ENCODE measurements at places on chromosomes 4 and X.

GRCh38 chr4:140666889-140667614, 89.1 kb downstream of the TBC1D9 start:
- no peak overlapping the region for H3K4me3 ChIP-seq
- H3K27ac ChIP-seq = no peak overlapping the region
- H3K36me3 ChIP-seq = no peaks in the 10 kb centered on the region
- H3K27me3 ChIP-seq = no peaks in the 10 kb centered on the region
- H3K4me1 ChIP-seq = no peaks in the 10 kb centered on the region

DNA sequence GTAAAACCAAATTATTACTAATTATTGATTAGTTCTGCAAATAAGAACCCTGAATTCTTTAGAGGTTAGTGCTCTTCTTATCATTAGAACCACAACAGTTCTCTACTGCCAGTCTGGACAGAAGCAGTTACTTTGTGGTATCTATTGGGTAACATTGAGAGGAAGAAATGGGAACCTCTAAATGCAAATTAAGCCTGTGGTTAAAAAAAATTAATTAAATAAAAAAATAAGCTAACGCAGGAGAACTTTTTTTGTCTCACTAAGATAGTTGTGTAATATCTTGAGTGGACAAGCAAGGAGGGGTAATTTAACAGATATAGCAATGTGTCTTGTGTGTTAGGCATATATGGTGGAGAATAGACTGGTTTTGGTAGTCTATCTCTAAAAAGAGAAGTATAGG, 32.9 kb upstream of the TET2 start:
- no peak for ATAC-seq
- no peaks in the 10 kb centered on the region for H3K36me3 ChIP-seq
- no peaks in the 10 kb centered on the region for H3K27me3 ChIP-seq
- no peaks in the 10 kb centered on the region for H3K4me1 ChIP-seq
- no peak overlapping the region for H3K4me3 ChIP-seq

- H3K27me3 ChIP-seq = no peaks in the 10 kb centered on the region
- no peaks in the 10 kb centered on the region for H3K36me3 ChIP-seq
- H3K4me3 ChIP-seq = no peak overlapping the region
- H3K4me1 ChIP-seq = no peaks in the 10 kb centered on the region
- ATAC-seq = peak; percentile 25
Measured at GRCh38 chr4:179663641-179664429, 2221.6 kb upstream of the AGA start.

- no peak for ATAC-seq
- H3K27me3 ChIP-seq = no peaks in the 10 kb centered on the region
- no peaks in the 10 kb centered on the region for H3K36me3 ChIP-seq
- H3K4me1 ChIP-seq = no peaks in the 10 kb centered on the region
- H3K4me3 ChIP-seq = no peak overlapping the region
- H3K27ac ChIP-seq = no peak overlapping the region
Measured at GRCh38 chrX:18026166-18026565, 165.1 kb upstream of the RAI2 start.

DNA sequence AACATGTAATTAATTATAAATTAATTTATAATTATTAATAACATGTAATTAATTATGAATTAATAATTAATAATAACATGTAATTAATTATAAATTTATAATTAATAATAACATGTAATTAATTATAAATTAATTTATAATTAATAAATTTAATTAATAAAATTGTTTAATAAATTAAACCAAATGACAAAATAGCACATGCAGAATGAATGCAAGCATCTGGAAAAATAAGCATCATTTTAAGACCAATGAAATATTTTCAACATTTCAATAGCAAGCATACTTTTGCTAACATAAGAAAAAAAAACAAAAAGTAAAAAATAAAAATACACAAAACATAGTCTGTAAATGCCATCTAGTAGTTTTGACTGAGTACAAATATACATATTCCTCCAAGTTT, 21.8 kb downstream of the GYPE start:
- no peak overlapping the region for H3K4me3 ChIP-seq
- H3K36me3 ChIP-seq = no peaks in the 10 kb centered on the region
- H3K27me3 ChIP-seq = no peaks in the 10 kb centered on the region
- no peaks in the 10 kb centered on the region for H3K4me1 ChIP-seq
- no peak overlapping the region for H3K27ac ChIP-seq

- H3K4me3 ChIP-seq = no peak overlapping the region
- no peak for ATAC-seq
- no peaks in the 10 kb centered on the region for H3K4me1 ChIP-seq
- H3K36me3 ChIP-seq = no peaks in the 10 kb centered on the region
- H3K27ac ChIP-seq = no peak overlapping the region
Measured at GRCh38 chr4:113832803-113833202, 71.3 kb upstream of the CAMK2D start.

DNA sequence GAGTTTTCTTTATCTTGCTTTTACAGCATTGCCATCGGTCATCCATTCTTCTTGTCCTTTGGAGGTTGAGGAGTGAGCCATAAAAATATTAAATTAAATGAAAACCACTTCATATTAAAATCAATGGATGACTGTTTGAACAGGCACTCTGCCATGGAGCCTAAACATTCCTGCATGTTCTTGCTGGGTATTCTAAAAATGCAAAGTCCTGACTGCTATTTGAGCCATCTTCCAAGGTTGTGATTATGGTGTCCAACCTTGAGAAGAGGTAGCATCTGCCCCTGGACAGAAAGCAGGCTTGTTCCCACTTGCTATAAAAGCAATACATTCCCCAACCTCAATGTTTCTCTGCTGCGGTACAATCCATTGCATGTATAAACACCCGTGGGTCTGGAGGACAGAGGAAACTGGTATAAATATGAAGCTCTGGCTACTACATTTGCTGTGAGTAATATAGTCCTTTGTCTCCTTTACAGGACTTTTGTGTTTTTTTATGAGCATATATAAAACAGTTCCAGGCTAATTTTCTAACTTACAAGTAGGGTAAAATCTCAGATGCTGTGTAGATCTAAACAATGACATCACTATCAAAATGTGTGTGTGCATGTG, 70.9 kb upstream of the FAT4 start:
- no peaks in the 10 kb centered on the region for H3K36me3 ChIP-seq
- no peak overlapping the region for H3K27ac ChIP-seq
- H3K4me3 ChIP-seq = no peak overlapping the region
- H3K4me1 ChIP-seq = no peaks in the 10 kb centered on the region
- no peak for ATAC-seq

DNA sequence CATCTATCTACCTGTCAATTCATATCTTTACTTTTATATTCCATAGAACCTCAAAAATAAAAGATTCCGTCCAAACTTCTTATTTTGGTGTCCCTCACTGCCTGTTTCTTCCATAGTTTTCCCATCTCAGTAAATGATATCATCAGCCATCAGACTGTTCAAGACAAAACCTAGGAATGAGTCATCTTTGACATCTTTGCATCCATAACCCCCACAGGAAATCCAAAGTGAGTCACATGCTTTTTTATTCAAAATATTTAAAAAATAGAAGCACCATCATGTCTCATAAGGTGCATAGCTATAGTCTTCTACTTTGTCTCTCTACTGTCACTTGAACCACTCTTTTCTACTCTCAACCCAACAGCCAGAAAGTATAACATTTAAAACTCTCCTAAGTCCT, 29.9 kb upstream of the CXXC4 start:
- no peak for ATAC-seq
- no peaks in the 10 kb centered on the region for H3K4me1 ChIP-seq
- H3K4me3 ChIP-seq = no peak overlapping the region
- no peaks in the 10 kb centered on the region for H3K27me3 ChIP-seq

DNA sequence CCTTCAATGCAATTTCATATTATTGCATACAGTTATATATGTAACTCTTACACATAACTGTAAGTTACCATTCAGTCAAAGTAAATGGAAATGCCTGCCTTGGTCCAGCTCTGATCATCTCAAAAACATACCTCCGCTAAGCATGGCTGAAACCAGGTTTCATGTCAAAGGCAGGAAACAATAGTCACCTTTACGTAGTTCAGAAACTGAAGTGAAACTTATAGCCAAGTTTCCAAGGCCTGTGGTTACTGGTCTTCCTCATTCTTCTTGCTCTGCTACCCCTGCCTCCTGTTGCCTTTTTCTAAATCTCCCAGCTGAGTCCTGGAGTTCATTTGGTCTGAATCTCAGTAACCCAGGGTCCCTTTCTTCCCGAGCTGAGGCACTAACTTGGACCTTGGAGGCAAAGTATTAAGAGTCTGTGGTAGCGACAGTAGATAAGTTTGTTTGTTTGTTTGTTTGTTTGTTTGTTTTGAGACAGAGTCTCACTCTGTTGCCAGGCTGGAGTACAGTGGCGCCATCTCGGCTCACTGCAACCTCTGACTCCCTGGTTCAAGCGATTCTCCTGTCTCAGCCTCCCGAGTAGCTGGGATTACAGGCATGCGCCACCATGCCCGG, 30.8 kb downstream of the DAPP1 start:
- no peak for ATAC-seq
- H3K36me3 ChIP-seq = no peaks in the 10 kb centered on the region
- no peak overlapping the region for H3K27ac ChIP-seq
- H3K4me1 ChIP-seq = no peaks in the 10 kb centered on the region
- no peaks in the 10 kb centered on the region for H3K27me3 ChIP-seq

DNA sequence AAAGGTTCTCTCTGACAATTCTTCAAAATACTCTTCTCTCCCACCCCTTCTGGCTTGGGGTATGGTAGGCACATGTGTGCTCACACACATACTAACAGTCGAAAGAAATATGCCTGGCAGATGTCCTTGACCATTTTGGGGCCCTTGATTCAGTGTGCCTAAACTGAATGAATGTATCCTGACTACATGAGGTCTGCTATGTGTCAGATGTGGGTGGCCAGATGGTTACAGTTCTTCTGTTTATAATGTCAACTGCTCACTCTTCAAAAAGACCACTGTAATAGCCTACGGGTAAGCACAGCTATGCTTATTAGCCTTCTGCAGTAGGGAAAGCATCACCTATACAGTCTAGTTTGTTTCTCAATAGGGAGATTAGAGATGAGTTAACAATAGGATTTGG, 63.7 kb upstream of the VEGFC start:
- H3K36me3 ChIP-seq = no peaks in the 10 kb centered on the region
- ATAC-seq = no peak
- H3K27me3 ChIP-seq = no peaks in the 10 kb centered on the region
- H3K4me1 ChIP-seq = no peaks in the 10 kb centered on the region

DNA sequence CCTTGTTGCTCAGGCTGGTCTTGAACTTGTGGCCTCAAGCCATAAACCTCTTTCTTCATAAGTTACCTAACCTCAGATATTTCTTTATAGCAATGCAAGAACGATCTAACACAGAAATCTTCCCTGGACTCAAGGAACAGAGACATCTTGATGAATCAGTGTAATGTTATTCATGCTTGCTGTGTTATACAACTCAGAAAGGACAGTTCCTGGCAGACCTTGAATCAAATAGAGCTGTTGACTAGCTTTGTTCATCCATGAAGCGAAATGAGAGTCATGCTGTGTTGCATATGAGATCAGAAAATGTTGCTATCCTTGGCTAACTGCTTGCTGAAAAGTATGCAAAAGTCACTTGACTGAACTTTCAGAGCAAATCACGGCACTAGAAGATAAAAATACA, 72.6 kb upstream of the ARHGAP24 start:
- H3K36me3 ChIP-seq = no peaks in the 10 kb centered on the region
- H3K4me1 ChIP-seq = no peaks in the 10 kb centered on the region
- H3K27me3 ChIP-seq = no peaks in the 10 kb centered on the region

DNA sequence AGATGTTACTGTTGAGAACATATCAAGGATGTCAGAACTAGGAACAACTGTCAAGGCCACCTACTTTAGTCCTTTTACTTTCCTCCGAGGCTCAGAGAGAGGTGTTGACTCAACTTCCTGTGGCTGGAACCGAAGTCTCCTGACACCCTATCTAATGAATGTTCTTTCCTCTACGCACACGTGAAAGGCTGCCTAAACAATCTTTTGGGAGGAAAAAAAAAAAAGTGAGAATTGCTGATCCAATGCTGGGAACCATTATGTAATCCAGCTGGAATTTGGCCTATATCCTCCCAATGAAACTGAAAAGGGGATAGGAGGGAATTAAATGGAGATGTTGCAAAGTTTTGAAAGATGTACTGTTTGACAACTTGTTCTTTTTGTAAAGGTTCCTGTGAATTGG, 8.3 kb upstream of the MAP7D3 start:
- H3K4me3 ChIP-seq = no peak overlapping the region
- peak; percentile 71 for ATAC-seq

DNA sequence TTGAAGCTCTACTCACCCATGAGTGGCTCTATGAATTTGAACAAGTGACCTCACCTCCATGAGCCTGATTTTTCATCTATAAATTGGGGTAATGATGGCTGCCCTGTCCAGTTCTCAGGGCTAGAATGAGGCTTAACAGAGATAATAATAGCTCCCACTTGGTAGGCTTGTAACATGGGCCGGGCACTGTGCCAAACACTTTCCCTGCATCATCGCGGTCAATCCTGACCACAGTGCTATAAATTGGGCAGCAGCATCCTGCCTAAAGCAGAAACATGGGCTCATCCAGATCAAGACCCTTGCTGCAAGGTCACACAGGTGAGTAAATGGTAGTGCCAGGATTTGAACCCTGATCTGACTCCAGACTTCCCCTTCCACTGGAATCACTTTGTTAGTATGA, 12.8 kb downstream of the APLN start:
- H3K36me3 ChIP-seq = no peaks in the 10 kb centered on the region
- H3K27ac ChIP-seq = no peak overlapping the region
- H3K4me3 ChIP-seq = no peak overlapping the region
- no peaks in the 10 kb centered on the region for H3K4me1 ChIP-seq

- no peak overlapping the region for H3K4me3 ChIP-seq
- H3K4me1 ChIP-seq = no peaks in the 10 kb centered on the region
- no peaks in the 10 kb centered on the region for H3K27me3 ChIP-seq
- ATAC-seq = no peak
- H3K36me3 ChIP-seq = no peaks in the 10 kb centered on the region
Measured at GRCh38 chr4:80229128-80229527, 31.8 kb downstream of the PRDM8 start.

- H3K4me3 ChIP-seq = no peak overlapping the region
- no peaks in the 10 kb centered on the region for H3K36me3 ChIP-seq
- no peaks in the 10 kb centered on the region for H3K27me3 ChIP-seq
- no peak for ATAC-seq
Measured at GRCh38 chr4:88719381-88719780, 21.8 kb upstream of the NAP1L5 start.

DNA sequence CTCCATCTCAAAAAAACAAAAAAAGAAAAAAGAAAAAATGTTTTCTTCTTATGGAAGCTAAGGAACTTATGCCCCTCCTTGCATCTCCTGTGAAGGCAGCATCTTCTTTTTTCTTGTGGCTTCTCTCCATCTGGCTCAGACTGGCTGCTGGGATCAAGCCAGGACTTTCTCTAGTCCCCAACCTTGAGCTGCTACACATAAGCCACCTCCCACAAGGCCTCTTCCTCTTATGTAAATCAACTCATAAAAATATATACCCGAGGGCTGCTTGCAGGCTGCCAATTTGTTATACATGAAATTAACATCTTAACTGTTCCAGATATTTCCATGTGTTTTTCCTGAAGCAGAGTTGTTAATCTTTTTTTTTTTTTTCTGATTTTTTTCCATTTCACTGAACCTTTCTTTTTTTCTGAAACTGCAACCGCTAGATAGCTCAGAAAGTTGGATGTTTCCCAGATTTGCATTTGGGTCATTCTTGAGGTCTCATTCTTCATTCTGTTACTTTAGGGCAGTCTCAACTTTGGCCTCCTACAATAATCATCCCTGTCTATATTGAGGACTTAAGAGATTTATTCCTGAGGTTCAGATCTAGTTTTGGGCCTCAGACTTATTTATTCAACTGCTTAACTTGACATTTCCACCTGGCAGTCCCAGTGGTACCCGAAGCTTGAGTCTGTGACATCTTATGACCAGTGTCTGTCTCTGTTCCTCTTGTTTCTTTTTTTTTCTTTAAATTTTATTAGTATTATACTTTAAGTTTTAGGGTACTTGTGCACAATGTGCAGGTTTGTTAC, 10.3 kb downstream of the SNX25 start:
- H3K36me3 ChIP-seq = no peaks in the 10 kb centered on the region
- no peaks in the 10 kb centered on the region for H3K27me3 ChIP-seq
- peak overlapping the region; percentile 59 for H3K27ac ChIP-seq
- no peaks in the 10 kb centered on the region for H3K4me1 ChIP-seq
